ENCODE measurements at places on chromosomes 3 and 15. TPM values are rescaled to one million over a fixed set of nuclear protein-coding genes. Genes with fewer than 3 reads are reported as not detected.
A peak's percentile ranks its signal among the peaks of the same experiment; 100 is the strongest.

Gene RARB
- 0.52 TPM for polyA plus RNA-seq

Gene TYRO3
- polyA plus RNA-seq: 18.4 TPM

GRCh38 chr3:129238945-129239705, 10.3 kb upstream of the COPG1 start:
- DNase-seq: peak; percentile 25

DNA sequence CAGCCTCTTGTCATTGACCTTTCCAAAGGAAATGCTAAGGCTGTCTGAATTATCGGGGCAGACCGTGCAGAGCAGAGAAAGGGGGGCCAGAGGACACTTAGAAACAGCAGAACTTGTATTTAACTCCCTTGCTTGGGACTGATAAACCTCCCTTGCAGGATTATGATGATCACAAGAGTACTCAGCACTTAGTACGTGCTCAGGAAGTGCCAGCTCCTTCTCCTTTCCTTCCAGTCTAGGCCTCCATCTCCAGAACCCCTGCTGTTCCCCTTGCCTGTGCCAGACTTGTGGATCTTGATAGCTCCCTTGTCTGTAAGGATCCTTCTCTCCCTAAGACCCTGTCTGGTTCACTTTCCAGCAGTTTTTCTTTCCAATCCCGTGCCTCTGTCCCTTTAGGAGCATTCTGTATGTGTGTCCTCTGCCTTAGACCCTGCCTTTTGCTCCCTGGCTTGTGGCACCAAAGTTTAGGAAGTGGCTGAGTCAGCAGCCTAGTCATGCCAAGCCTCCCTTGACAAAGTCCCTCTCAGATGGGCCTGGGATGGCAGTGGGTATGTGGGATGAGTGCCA, 747 bp downstream of the SORD start:
- DNase-seq: peak; percentile 5

- no peak for DNase-seq
Measured at GRCh38 chr3:23994244-23994569, 49.1 kb downstream of the NR1D2 start.

- no peak for DNase-seq
Measured at GRCh38 chr3:9129365-9129764, 120.1 kb downstream of the SRGAP3 start.

Data from IMR-90 (cell line).